ENCODE measurements at places on chromosomes 11 and 22. TPM values are rescaled to one million over a fixed set of nuclear protein-coding genes. Genes with fewer than 3 reads are reported as not detected.
A peak's percentile ranks its signal among the peaks of the same experiment; 100 is the strongest.

DNA sequence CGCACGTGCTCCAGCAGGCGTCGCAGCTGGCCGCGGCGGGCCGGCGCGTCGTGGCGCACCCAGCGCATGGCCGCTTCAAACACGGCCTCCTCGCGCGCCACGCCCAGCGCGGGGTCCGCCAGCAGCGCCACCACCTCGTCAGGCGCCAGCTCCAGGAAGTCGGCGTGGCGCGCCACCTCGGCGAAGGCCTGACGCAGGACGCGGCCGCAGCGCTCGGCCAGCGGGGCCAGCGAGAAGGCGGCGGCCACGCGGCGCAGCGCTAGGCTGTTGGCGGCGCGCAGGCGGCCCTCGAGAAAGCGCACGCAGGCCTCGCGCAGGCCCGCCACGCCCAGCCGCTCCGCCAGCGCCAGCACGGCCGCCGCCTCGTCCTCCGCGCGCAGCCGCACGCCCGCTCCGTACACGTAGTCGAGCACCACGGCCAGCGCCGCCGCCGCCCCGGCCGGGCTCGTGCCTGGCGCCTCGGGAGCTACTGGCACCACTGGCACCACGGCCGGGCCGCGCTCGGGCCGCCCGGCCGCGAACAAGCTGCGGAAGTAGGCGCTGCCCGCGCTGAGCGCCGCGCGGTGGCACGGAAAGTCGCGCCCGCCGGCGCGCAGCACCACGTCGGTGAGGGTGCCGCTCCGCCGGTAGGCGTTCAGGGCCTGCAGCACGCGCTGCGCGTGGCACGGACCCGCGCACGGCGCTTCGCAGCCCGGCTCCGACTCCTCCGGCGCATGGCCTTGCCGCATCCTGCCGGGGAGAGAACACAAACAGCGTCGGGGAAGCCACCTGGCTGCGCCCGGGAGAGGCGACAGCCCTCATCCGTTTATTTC lies 2.9 kb downstream of the KLHL35 start:
- peak; percentile 61 for DNase-seq

GRCh38 chr11:102799681-102800340 lies 1.9 kb upstream of the MMP1 start:
- no peak for DNase-seq

- no peak for DNase-seq
Measured at GRCh38 chr22:35840302-35840739, 122.6 kb downstream of the APOL5 start.

- DNase-seq: no peak
Measured at GRCh38 chr22:46969491-46969890, 207.0 kb downstream of the TBC1D22A start.

DNA sequence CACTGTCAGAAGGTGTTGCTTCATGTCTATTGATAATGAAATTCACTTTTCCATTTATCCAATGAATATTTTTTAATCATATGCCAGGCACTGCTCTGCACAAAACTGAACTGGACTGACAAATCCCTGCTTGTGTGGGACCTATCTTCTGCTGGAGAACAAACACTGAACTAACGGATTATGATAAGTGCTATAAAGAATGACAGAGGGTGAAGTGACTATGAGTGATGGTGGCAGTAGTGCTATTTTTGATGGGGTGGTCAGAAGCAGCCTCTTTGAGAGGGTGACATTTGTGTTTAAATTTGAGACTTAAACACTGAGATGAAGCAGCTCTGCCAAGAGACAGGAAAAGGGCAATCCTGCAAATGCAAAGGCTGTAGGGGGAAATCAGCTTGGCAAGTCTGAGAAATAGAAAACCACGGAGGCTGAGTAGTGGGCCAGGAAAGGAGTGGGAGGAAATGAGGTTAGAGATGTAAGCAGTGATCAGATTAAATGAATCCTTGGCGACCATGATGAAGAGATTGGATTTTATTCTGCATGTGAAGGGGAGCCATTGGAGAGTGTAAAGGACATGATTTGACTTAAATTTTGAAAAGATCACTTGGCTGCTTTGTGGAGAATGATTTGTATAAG lies 6.0 kb downstream of the TBCEL start:
- no peak for DNase-seq

GRCh38 chr11:43399983-43400630 lies 41.4 kb downstream of the TTC17 start:
- DNase-seq: no peak

SART1 gene
- total RNA-seq: 81.7 TPM

Data from activated CD4-positive, alpha-beta T cell treated with anti-CD3 and anti-CD28 coated beads, Interleukin-2, amount 10 ng/mL, durations not matched to agents 7 days and 5 days (primary cell).